ENCODE measurements at places on chromosomes 5 and 9.

DNA sequence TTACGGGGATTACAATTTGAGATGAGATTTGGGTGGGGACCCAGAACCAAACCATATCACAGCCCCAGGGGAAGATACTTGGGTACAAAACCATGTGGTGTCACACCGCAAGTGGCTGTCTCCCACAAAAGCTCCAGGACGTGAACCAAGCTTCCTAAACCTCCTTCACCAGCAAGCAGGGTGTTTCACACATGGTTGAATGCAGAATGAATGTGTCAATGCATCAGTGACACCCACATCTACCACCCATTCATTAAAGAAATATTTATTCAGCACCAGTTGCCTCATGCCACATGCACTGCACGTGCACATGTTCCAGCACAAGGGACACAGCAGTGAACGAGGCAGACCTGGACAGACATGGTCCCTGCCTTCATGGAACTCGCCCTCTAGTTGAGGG lies 70.9 kb upstream of the SPOCK1 start:
- DNase-seq = no peak

DNA sequence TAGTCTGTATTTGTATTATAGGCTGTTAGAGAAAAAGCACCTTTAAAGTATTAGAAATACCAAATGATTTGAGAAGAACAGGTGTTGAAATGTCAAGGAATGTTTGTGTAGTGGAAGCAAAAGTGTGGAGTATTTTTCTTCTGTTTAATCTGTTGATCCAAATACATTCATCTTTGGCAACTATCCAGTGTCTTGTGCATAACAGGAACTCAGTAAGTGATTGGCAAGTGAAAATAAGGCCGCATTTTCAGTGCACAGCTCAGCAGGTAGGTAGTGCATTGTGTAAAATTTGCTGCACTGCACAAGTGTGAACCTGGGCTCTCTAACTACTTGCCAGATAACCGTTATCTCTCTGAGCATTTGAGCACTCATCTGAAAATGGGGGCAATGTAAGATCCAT lies 61.8 kb downstream of the CHSY3 start:
- no peak for DNase-seq

DNA sequence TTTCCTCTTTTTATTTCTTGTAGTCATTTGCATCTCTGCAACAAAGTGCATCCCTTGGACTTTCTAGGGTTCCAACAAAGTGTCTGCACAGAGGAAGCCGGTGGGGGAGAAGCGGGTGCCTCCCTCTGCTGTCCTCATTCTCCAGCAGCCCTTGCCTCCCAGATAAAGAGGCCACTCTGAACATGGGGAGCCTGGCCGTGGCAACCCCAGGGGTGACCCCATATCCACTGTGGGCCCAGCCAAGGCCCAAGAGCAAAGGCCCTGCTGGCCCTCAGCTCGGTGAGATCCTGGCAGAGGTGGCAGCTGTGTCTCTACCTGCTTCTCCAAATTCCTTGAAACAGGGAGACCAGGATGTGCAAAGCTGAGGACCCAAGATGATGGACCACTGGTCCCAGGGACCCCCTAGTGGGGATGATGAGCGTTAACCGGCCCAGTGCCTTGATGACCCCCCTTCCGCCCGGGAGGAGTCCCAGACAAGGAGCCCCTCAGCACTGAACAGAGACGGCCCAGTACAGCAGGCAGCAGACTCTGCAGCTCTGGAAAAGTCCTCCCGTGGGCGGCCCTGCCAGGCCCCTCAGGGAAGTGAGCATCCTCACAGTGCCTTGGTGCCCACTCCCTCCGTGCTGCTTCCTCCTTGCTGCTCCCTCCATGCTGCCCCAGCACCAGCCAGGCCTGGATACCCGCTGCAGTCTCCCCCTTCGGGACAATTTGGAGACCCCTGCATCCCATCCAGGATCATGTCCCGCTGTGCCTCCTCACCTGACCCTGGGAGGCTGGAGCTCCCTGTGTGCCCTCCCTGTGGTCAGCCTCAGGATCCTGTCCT lies 62.5 kb downstream of the MRPL36 start:
- no peak for DNase-seq

DNA sequence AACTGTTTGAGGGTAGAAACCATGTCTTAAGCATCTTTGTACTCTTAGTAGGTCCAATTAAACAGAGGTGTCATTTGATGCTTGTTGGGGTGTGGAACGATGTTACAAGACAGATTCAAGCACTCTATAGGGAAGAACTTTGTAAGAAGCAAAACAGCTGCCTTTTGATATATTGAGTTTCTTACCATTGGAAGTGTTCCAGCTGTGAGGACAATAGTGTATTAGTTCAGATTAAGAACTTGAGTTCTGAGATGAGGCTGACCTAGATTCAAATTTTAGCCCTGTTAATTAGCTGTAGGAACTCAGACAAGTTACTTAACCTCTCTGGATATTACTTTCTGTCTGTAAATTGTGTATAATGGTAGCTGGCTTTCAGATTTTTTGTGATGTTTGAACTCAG lies 19.6 kb upstream of the ZNF462 start:
- no peak for DNase-seq
